M059J (cell line): ENCODE measurements at places on chromosomes 5 and 9.

GRCh38 chr5:141779503-141779973 is 97.5 kb upstream of the ARAP3 start:
- peak; percentile 56 for DNase-seq

DNA sequence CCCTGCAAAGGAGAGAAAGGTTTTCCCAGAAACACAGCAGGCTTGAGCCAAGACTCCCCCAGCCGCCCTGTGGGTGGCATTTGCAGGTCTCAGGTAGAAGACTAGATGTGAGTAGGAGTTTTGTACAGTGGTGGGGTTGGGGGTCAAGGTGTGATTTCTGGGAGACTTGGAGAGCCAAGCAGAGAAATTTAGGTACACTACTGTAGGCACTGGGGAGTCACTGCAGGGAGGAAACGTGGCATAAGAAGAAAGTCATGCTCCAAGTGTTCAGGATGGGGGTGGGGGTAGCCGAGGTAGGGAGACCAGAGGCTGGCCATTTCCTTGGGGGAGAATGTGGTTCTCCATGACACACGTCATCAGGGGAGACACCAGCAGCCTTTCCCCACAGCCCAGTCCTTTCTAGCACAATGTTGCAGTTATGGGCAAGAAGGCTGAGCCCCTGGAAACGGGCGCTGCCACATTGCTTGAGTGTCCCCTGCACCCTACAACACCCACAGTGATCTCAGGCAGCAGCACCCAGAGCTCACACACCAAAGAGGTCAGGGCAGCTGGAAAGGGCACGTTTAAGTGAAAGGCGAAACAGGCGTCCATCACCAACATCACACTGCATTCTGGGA is 210.5 kb downstream of the FSTL4 start:
- DNase-seq: no peak

DNA sequence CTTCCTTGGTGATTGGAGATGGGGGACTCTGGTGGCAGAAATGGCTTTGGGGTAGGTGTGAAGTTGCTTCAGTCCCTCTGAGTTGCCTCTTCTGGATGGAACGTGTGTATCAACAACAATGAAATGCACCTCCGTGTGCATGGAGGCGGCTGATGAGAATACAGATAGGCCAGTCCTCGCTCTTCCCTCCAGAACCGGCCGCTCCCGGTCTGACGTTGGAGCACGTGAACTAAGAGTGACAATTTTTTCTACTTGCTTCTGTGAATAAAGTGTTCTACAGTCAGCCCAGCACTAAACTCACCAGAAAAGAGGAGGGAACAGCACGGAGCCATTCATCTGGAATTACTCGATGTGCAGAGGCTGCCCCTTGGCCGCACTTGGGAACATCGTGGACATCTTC is 90.7 kb downstream of the ANKRD33B start:
- DNase-seq: no peak

GRCh38 chr5:141778206-141778605 is 96.2 kb upstream of the ARAP3 start:
- peak; percentile 84 for DNase-seq
